KG1 (cell line): ENCODE measurements at places on chromosomes 7 and 10.

DNA sequence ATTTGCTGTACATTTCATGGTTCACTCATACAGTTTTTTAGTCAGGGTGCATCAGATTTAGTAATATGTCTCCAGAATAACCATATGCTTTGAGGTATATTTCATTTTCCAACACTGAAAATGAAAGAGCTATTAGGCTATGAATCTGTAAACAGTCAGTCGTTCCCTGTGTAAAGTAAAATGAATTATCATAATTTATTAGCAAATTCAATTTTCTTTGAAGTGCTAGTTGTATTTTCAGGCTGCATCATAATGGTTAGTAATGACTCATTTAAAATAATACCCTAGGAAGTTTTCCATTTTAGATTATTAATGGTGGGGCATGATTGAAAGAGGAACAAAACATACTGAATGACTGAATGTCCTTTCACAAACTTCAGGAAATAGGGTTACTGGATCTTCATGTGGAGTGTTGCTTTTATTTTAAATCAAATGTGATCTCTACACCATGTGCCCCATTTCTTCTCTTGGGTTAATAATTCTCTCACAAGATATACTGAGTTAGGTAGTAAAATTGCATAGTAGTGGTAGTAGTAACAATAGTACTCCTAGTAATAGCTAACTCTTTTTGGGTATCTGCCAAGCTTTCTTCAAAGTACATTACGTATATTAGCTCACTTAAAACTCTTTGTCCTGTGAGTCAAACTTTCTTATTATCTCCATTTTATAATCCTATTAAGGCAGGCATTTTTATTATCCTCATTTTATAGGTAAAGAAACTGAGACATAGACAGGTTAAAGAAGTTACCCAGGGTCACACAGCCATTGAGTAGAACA, 476.5 kb downstream of the SUGCT start:
- no peak for DNase-seq

DNA sequence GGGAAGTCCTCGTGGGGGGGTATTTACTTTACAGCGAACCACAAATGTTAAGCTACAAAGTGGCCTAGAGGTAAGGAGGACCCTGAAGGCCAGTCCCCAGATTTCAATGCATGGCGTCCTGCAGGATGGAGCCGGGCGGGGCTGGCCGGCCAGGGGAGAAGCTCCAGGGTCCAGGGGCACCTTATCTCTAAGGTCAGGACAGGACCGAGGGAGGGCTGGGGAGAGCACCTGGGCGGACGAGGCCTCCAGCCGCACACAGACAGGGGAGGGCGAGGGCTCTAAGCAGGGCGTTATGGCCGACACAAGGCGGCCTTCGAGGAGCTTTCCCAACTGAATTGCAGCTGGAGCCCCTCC, 96.4 kb upstream of the DIP2C start:
- no peak for DNase-seq

GRCh38 chr10:92747600-92747999, 57.8 kb downstream of the HHEX start:
- DNase-seq = no peak

DNA sequence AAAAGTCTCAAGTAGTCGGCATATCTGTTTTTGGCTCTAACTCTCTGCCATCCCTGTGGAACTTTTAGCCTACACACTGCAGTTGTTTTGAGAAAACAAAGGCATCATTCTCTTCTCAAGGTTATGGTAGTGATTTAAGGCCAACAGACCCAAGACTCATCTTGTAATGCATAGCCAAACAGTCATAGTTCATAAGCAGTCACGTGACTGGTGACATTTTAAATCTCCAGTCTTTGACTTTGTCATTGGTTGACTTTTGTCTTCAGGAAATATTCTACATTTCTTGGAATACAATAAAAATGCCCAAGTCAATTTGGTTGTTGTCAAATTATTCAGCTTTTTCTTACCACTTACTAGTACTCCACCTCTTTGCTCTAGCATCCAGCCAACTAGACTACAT, 114.8 kb downstream of the ANKRD30A start:
- no peak for DNase-seq

DNA sequence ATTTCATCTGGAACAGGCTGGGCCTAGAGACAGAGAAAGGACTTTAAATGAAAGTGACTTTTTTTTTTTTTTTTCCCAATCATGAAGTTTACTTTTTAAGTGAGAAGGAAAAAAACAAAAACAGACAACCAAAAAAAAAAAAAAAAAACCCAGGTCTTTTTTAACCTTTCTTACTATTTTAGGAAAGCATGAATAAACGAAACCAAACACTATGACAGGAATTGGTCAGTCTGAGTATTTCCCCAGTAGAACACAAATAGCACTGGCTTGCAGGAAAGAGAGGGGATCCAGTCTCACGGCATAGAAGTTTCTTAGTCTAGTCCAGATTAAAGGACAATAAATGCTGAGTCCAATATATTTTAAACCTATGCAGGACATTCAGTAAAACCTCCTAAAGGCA, 180.5 kb upstream of the CCDC6 start:
- DNase-seq = no peak

DNA sequence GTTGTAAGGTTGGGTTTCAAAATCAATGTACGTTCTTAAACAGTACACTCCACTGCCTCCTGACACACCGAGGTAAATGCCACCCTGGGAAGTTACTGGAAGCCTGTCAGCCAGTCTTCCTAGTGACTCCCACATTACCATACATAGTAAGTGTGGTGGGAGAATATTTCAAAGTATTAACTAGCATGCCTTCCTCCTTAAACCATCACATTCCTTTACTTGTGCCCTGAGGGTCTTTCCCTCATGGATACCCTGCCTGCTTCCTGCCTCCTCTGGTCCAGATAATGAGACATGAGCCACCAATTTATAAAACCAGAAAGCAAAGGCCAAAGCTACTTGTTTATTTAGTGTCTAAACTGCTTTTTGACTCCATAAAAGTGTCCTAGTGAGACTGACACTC, 23.3 kb upstream of the SORCS3 start:
- no peak for DNase-seq

GRCh38 chr7:30658479-30659074, 23.7 kb downstream of the CRHR2 start:
- DNase-seq = peak; percentile 12

DNA sequence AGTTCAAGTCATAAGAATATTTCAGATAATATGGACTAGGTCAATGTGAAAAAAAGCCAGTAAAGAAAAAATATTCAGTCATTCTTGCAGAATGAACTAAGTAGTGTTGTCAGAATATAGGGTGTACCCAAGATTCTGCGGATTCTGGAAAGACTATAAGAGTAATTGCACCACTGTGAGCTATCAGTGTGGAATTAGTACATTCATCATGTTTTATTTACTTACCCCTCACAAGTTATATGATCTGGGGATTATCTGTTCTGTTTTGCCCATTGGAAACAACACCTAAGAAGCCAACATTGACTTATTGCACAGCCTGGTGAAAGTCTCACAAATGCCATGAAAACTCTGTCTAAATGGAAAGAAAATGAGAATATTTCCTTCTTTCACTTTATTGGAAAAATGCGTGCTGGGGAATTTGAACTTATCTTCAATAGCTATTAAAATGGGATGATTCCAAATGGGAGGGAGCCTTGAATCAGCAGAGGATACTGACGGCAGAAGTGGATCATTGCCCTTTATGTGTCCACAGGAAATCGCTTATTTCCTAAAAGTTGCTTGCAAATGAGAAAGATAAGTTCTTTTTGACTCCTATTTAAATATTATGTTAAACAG, 563.3 kb upstream of the POM121L12 start:
- no peak for DNase-seq

DNA sequence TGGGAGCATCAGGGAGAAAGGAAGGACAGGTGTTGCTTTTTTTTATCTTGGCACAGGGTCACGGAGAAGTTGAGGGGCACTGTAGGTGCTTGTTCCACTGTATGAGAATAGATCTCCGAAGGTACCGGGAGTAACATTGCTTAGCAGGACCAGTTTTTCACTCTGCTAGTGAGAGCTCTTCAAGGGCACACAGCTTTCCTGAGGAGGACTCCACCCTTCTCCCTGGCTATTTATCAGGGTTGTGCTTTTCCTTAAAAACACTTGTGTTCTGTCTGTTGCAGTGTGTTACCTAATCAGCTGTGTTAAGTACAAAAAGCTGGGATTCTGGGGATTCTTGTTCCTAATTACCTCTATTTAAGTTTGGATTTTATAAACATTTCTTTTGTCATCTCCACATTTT, 160.5 kb downstream of the SND1 start:
- DNase-seq = no peak

- no peak for DNase-seq
These were observed 809.5 kb downstream of the GRID1 start for GRCh38 chr10:85557077-85557476.

DNA sequence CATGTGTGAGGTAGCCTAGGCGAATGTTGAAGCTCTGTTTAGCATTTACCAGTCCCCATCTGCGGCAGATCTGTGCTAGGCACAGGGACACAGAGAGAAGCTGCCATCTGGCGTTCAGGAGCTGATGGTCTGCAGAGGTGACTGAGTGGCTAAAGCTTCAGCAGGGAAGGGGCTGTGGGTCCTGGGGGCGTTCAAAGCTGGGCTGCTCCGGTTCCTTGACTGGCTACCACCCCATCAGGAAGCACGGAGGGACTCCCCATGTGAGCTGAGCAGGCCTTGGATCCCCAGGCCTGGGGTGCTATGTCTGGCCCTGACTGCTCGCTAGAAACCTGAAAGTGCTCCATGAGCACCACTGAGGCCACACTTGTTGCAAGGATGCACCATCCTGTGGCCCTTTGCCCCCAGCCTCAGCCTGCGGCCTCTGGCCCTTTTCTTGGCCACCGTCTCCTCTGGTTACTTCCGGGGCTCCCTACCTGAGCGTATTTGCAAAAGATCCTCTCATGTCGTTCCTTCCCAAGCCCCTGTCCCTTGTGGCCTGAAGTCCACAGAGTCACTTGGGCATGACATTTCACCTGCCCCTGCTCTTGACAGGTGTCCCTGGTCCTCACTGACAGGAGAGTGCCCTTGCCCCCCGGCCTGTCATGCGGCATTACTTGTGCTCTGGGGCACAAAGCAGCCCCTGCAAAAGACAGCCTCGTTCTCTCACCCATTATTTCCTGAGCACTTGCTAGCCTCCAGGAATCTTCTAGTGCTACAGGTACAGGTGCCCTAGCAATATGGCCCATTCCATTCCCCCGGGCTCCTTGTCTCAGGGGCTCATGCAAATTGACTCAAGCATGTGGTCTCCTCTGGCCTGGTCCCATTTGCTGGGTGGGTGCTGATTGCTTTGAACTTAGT, 108.1 kb downstream of the GLRX3 start:
- DNase-seq = no peak

DNA sequence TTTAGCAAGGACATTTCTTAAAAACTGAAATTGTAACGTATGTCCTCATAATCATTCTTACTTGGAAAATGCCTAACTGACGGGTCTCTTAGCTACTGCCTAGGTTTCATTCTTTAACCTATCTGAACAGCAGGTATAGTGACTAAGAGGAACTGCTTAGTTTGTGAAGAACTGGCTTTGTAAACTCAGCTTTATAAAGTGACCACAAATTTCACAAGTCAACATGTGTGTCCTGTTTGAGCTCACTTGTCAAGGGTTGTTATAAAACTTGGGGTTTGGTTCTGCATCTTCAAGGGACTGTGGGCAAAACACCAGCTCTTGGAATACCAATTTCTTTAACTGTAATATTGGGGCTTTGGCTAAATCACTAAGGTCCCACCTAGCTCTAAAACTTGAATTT, 32.2 kb downstream of the MRPS33 start:
- no peak for DNase-seq

GRCh38 chr7:155998328-155998691, 186.0 kb upstream of the SHH start:
- no peak for DNase-seq

- no peak for DNase-seq
These were observed 20.2 kb downstream of the SLC16A12 start for GRCh38 chr10:89515031-89515841.

GRCh38 chr7:35714862-35715261, 19.9 kb upstream of the HERPUD2 start:
- DNase-seq = no peak

- no peak for DNase-seq
These were observed 105.5 kb downstream of the WNT2 start for GRCh38 chr7:117217106-117218035.

- DNase-seq = no peak
These were observed 152.4 kb downstream of the ARID5B start for GRCh38 chr10:62053860-62054259.

GRCh38 chr7:28580665-28581064, 168.3 kb downstream of the CREB5 start:
- DNase-seq = no peak

- no peak for DNase-seq
These were observed 17.0 kb downstream of the CDK14 start for GRCh38 chr7:90613088-90613498.

DNA sequence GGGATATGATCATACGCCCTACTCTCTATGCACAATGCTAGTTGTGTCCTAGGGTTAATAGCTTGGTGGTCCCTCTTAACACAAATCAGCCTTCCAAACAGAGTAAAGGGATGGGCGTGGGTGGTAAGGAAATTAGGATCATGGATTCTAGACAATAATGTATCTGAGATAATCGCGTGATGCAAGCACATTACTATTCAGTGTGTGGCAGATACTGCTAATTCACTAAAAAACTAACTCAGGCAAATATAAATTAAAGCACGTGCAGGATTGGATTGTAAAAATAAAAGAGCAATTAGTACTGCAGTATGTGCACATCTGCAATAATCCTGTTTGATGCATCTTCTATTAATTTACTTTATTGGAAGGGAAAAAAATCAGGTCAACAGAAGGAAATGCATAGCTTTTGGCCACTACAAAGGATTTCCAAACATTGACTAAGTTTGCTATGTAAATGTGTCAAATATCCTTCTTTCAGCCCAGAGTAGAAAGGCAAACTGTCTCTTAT, 22.0 kb downstream of the TWIST1 start:
- DNase-seq = no peak

DNA sequence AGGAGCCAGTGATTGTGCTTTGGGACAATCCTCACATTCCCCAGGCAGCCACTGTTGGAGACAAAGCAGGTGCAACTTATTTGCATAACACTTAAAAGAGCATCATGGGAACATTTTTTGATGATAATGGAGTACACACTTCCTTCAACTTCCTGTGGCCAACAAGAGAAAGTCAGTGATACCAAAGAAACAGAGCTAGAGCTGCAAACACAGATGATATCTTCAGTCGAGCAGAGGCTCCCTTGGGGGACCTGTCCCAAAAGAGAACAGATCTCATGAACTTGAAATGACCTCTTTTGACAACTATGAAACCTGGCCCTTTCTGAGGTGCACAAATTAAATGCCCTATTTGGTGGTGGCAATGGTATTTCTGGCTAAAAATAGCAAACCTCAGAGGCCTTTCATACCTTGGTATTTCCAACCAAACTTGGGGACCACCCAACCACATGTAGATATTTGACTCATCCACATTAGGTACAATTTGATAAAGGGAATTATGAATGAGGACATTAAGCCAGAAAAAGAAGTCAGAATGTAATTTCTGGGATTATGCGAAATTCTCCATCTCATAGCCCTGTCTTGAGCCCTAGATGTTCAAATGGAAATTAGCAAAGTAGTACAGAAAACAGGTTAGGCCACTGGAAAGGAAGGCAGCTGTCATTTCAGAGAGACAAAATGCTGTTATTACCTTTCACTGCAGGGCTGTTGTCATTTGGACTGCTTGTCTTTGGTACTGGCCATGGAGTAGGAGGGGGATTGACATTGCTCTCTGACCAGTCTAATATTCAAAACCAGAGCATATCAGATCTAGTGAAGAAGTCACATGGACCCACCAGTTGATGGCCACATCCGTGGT, 146.2 kb downstream of the ICA1 start:
- DNase-seq = no peak

GRCh38 chr10:108836362-108836761, 1086.9 kb downstream of the XPNPEP1 start:
- no peak for DNase-seq
